ENCODE measurements at places on chromosomes 2 and 18.

- DNase-seq = no peak
Measured at GRCh38 chr2:12240206-12240605, 476.5 kb upstream of the TRIB2 start.

DNA sequence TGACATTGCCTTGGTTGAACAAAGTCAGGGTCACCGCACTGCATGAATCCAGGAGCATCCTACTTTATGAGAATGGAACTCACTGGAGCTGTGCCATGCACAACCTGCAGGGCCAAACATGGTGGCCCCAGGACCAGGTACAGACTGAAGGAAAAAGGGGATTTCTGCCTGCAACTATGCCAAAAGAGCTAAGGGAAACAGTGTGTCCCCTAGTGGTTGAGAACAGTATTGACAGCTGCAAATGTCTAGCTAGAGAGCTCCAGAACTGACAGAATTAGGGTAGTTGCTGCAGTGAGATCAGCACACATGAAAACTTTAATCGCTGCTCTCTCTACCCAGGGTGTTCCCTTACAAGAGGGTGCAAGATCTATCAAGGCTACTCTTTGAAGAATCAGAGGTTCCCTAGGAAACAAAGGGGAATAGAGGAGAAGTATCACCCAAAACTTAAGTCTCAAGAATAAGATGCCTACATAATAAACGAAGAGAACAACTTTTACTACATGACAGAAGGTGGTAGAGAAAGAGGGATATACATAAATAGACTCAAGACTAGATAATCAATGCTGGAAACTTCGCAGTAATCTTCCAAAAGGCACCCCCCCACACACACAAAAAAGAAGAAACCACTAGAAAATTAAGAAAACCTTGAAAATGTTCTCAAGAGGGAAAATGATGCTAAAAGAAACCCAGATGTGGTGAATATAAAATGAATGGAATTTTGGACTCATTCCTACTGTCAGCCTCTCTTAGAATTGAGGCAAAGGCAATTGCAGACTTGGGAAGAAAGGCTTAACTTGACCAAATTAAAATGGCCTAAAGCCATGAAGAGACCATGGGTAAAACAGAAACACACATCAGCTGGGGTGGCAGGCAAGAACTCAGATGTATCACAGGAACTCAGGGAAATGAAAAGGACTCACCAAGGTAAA lies 43.6 kb upstream of the IHH start:
- peak; percentile 60 for DNase-seq

GRCh38 chr2:207513551-207514257 lies 16.1 kb upstream of the CREB1 start:
- DNase-seq = no peak

DNA sequence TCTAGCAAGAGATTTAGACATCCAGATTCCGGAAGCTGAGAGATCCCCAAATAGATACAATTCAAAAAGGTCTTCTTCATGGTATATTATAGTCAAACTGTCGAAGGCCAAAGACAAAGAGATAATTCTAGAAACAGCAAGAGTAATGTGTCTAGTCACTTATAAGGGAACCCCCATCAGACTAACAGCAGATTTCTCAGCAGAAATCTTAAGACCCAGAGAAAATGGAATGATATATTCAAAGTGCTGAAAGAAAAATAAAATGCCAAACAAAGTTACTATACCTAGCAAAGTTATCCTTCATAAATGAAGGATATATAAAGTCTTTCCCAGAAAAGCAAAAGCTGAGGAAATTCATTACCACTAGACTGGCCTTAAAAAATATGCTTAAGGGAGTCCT lies 36.1 kb upstream of the PAX3 start:
- no peak for DNase-seq

DNA sequence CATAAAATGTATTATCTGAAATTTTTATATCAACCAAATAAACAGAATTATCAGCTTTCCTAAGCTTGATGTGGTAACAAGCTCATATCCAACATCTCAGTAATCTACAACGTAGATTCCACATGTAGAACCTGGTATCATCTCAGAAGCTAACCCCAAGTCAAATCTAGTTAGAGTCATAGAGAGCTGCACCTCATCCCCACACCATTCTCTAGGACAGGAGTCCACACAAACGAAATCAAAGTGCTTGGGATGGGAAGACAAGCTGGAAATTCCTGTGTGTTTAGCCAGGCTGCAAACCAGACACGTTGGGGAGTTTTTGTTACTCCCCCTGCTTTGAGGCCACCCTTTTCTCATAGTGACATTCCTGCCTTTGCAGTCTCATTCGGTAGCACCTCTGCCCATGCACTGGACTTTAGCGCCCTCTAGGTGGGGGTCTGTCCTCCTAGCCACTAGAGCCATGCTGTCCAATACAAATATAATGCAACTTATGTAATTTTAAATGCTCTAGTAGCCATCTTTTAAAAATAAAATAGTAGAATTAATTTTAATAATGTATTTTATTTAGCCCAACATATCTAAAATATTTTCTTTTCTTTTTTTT lies 28.1 kb upstream of the SATB2 start:
- peak; percentile 55 for DNase-seq

GRCh38 chr2:30098266-30099005 lies 48.4 kb upstream of the YPEL5 start:
- no peak for DNase-seq

DNA sequence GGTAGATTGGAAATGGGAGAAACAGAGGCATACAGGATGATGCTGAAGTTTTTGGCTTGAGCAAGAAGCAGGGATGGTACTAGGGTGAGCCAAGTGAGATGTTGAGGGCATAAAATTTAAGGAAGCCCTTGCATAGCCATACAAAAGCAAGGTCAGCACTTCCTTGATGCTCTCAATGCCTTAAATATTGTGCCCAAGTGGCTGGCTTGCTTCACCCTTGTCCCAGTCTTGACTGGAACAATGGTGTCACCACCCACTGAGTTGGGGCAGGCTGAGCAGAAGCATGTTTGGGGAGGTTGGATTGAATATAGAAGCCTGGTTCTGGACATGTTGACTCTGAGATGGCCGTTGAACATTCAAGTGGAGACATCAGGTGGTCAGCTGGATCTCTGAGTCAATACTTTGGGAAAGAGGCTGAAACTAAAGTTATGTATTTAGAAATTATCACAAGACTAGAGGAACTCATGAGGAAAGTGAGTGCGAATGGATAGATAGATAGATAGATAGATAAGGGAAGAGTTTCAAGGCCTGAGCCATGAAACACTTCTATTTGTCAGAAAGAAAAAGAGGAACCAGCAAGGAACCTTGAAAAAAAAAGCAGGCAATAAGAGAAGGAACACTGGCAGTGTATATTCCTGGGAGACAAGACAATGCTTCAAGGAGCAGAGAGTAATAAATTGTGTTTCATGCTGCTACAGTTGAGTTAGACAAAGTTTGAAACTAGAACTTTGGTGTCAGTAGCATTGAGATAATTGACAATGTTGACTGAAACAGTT lies 43.0 kb upstream of the HNMT start:
- no peak for DNase-seq

- DNase-seq = peak; percentile 63
Measured at GRCh38 chr2:113124181-113124961, 3.0 kb upstream of the IL1RN start.

- DNase-seq = peak; percentile 86
Measured at GRCh38 chr2:61426267-61426897, 44.5 kb downstream of the USP34 start.

DNA sequence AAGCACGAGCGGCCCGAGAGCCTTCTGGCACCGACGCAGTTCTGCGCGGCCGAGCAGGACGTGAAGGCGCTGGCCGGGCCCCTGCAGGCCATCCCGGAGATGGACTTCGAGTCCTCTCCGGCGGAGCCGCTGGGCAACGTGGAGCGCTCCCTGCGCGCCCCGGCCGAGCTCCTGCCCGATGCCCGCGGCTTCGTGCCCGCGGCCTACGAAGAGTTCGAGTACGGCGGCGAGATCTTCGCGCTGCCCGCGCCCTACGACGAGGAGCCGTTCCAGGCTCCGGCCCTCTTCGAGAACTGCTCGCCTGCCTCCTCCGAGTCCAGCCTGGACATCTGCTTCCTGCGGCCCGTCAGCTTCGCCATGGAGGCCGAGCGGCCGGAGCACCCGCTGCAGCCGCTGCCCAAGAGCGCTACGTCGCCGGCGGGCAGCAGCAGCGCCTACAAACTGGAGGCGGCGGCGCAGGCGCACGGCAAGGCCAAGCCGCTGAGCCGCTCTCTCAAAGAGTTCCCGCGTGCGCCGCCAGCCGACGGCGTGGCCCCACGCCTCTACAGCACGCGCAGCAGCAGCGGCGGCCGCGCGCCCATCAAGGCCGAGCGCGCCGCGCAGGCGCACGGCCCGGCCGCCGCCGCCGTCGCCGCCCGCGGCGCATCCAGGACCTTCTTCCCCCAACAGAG lies 70.4 kb downstream of the ARHGEF33 start:
- DNase-seq = peak; percentile 83

GRCh38 chr18:43034683-43035500 lies 80.6 kb downstream of the RIT2 start:
- no peak for DNase-seq

- no peak for DNase-seq
Measured at GRCh38 chr18:79584491-79585394, 94.9 kb upstream of the CTDP1 start.

GRCh38 chr2:24702800-24703199 lies 90.4 kb downstream of the PTRHD1 start:
- DNase-seq = peak; percentile 3

DNA sequence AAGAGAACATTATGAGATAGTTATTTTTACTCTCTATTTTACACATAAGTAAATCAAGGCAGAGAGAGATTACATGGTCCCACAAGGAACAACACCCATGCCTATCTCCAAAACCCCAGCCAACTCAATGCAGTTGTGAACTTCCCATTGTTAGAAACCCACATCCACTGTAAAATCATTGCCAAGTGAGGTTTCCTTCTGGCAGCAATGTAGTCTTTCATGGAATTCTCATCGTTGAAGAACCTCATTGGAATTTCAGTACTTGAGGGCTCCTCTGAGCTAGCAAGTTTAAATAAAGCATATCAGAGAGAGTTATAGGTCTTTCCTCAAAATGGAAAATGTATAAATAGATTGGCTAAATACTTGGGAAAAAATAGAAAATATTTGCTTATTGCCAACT lies 105.2 kb downstream of the RAD51AP2 start:
- DNase-seq = no peak

DNA sequence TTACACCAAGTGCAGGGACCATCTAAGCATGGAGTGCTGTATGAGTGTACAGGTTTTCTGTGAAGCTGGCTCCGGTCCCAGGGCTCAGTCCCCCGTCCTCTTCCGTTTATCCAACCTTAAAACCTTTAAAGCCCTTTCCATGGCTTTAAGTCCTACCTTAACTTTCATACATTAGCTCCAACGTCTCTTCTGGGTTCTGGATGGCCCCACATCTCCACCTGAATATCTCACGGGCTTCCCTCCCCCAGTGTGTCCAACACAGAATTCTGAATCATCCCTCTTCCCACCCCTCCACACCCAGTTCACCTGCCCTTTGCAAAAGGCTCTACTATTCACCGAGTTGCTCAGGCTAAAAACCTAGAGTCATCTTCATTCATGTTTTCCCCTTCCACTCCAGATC lies 12.8 kb downstream of the ARHGAP25 start:
- no peak for DNase-seq

Measured in GM12865 (cell line).